ENCODE measurements at places on chromosomes 7 and 10. TPM values are rescaled to one million over a fixed set of nuclear protein-coding genes. Genes with fewer than 3 reads are reported as not detected.

The C7orf57 gene
- total RNA-seq = 0.21 TPM

GRCh38 chr7:157522954-157523353 is 186.2 kb downstream of the DNAJB6 start:
- peaks cover 13% of the 10 kb centered on the region for H3K27me3 ChIP-seq
- no peak overlapping the region for H3K27ac ChIP-seq
- H3K4me1 ChIP-seq = no peaks in the 10 kb centered on the region
- no peak overlapping the region for H3K4me3 ChIP-seq

DNA sequence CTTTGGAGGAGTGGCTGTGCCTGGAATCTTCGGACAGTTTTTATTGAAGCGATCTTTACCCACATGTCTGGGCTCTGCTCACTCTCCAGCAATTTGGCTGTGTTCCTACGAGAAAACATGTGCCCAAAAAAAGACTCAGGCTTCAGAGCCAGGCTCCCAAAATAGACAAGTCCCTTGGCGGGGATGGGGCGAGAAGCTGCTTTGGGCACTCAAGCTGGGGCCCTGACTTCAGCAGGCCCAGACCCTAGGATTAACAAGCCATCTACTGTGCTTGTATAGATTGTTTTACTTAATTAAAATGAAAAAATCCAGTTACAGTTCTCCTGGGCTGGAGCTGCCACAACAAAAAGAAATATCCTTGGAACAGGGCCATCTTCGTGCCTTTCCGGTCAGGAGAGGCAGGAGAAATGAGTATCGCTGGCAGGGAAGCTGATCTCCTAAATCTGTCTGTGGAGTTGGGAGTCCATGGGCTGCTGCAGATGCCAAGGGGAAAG is 51.4 kb upstream of the PDCD4 start:
- H3K4me3 ChIP-seq = no peak overlapping the region
- no peak overlapping the region for H3K27ac ChIP-seq
- DNase-seq = no peak
- peaks cover under 1% of the 10 kb centered on the region for H3K27me3 ChIP-seq

The OR2A42 gene
- total RNA-seq = not detected

- no peak overlapping the region for H3K4me3 ChIP-seq
- H3K36me3 ChIP-seq = no peaks in the 10 kb centered on the region
- peaks cover 12% of the 10 kb centered on the region for H3K4me1 ChIP-seq
- no peak overlapping the region for H3K27ac ChIP-seq
Measured at GRCh38 chr7:106128836-106129235, 16.7 kb upstream of the SYPL1 start.

DNA sequence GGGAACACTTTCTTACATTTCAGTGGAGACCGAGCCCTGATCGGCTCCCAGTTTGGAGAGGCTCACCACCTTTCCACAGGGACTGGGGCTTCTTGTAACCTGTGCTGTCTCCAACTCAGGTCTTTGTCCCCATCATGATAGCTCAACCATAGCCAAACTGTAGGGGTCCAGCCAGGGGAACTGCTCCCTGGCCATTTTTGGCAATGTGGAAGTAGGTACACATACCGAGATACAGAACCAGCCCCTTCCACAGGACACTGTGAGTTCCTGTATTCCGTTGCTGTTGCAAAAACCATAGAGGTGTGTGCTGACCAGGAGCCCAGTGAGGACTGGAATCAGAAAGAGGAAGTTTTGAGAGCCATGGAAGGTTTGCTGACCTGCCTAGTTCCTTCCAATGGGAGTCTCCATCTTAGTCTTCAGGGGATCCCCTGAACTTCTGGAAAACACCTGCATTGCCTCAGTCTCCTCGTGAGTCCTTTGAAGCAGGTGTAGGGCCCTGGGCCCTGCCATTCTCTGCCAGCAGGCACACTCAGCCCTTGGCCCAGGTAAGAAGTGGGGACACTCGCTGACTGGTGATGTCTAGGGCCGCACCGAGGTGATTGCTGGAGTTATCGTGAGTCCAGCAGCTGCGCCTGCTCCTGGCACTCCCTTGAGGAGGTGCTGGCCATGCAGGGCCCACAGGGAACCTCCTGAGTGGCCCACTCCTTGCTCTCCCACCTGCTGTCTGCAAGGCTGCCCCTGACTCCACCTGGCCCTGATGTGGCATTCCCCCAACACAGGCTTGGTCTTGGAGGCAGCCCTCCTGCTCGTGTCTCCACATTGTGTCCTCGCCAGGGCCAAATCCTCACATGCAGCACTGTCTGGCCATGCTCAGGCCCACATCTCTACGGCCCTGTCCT is 11.2 kb downstream of the WDFY4 start:
- H3K4me1 ChIP-seq = no peaks in the 10 kb centered on the region
- no peak for DNase-seq
- no peak overlapping the region for H3K27ac ChIP-seq
- no peak overlapping the region for H3K4me3 ChIP-seq
- no peaks in the 10 kb centered on the region for H3K36me3 ChIP-seq

GRCh38 chr10:97937928-97938327 is 88.3 kb downstream of the GOLGA7B start:
- no peak overlapping the region for H3K27ac ChIP-seq
- no peaks in the 10 kb centered on the region for H3K4me1 ChIP-seq
- DNase-seq = no peak
- H3K27me3 ChIP-seq = peaks cover 13% of the 10 kb centered on the region
- no peaks in the 10 kb centered on the region for H3K36me3 ChIP-seq

GRCh38 chr7:20240080-20240926 is 23.1 kb upstream of the MACC1 start:
- H3K4me3 ChIP-seq = no peak overlapping the region
- no peak for DNase-seq
- no peak overlapping the region for H3K27ac ChIP-seq

The NUTM2A gene
- 0.75 TPM for total RNA-seq

GRCh38 chr7:77524731-77525130 is 12.4 kb upstream of the PTPN12 start:
- no peaks in the 10 kb centered on the region for H3K36me3 ChIP-seq
- no peaks in the 10 kb centered on the region for H3K4me1 ChIP-seq
- H3K27me3 ChIP-seq = peaks cover 6% of the 10 kb centered on the region
- H3K4me3 ChIP-seq = no peak overlapping the region
- H3K27ac ChIP-seq = no peak overlapping the region
- no peak for DNase-seq

DNA sequence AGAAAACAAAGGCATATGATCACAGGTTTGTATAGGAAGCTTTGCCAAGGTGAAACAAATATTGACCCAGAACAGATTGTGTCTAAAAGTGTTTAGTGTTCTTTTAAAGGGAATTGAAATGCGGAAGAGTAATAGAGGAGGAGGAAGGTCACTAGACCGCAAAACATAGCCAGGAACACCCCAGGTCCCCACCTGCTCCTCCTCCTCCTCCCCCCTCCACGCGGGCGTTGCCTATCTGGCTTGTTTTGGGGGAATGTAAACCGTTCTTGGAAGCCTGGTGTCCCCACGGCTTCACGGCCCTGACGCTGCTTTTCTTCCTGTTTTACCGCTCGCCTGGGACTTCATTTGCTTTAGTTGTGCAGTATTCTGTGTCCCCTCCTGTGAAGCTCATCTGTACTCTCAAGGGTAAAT is 81.0 kb upstream of the PFKP start:
- peaks cover 20% of the 10 kb centered on the region for H3K27me3 ChIP-seq
- no peak overlapping the region for H3K27ac ChIP-seq
- H3K4me3 ChIP-seq = no peak overlapping the region
- no peak for DNase-seq

The IL2RA gene
- total RNA-seq = 124 TPM

- DNase-seq = no peak
- no peaks in the 10 kb centered on the region for H3K4me1 ChIP-seq
- H3K27me3 ChIP-seq = no peaks in the 10 kb centered on the region
Measured at GRCh38 chr7:81632418-81632817, 137.4 kb downstream of the HGF start.

DNA sequence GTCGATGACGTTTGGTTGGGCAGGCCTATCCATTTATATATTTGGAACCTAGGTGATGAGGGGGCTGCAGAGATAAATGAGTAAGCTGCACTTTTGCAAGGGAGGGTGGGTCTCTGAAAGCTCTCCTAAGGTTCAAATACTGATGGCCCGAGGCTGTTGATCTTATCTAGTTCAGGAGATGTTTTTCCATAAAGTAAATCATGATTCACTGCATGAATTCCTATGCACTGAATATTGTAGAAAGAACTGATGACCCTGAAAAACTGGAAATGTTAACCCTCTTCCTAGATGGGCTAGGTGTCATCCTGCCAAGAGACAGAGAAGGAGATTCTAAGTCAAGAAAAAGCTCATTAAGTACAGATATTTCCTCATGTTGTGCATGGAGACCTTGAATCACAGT is 459.9 kb downstream of the PLXNA4 start:
- no peak overlapping the region for H3K27ac ChIP-seq
- peaks cover 8% of the 10 kb centered on the region for H3K27me3 ChIP-seq
- DNase-seq = no peak
- H3K4me1 ChIP-seq = no peaks in the 10 kb centered on the region
- no peaks in the 10 kb centered on the region for H3K36me3 ChIP-seq
- H3K4me3 ChIP-seq = no peak overlapping the region

The URGCP gene
- total RNA-seq = 27.1 TPM

DNA sequence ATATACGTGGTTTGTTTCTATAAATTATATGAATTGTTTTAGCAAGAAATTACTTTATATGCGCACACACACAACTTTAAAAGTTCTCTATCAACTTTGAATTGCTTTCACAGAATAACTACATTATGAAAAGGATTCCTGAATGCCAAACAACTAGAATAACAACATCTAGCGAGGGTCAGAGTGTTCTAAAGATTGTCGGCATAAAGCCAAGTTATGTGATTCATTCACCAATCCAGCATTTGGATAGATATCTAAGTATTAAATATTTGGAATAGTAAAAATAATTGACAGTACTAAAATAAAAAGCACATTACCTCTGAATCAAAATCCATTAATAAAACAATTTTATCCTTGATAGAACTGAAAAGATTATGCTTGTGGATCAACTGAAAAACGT is 125.3 kb upstream of the AMPH start:
- no peak overlapping the region for H3K27ac ChIP-seq
- no peaks in the 10 kb centered on the region for H3K27me3 ChIP-seq
- no peaks in the 10 kb centered on the region for H3K4me1 ChIP-seq
- no peak for DNase-seq
- no peak overlapping the region for H3K4me3 ChIP-seq

GRCh38 chr7:154879629-154880028 is 123.3 kb downstream of the PAXIP1 start:
- no peaks in the 10 kb centered on the region for H3K4me1 ChIP-seq
- H3K36me3 ChIP-seq = no peaks in the 10 kb centered on the region
- DNase-seq = no peak
- H3K4me3 ChIP-seq = no peak overlapping the region
- H3K27ac ChIP-seq = no peak overlapping the region

DNA sequence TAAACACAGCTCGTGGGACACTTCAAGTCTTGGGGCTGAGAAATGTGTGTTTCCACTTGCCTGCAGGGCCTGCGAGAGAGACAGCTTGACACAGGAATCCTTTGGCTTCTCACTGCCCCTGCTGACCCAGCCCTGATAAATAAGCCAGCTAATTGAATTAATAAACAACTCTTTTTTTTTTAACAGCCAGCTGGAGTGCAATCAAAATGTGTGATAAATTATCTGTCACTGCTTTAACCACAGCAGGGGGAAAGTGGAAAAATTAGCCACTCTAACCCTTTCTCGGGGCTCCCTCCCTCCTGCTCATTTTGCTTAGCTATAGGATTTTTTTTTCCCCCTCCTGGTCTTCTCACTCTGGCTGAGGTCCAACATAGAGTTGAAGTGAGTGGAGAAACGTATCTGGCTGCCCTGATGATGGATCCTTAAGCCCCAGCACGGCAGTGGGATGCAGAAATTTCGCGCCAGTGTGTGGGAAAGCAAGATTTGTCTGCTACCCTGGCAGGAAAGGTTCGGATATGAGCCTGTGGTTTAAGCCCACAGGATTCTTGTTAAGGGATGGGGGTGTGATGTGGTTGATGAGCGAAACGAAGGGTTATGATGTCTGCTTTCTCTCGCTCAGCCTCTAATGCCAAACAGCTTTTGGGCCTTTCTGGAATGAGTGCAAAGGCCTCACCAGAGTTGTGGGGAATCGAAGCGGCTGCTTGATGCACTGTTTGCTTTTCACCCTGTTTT is 173.8 kb downstream of the TRIL start:
- H3K4me3 ChIP-seq = no peak overlapping the region
- no peaks in the 10 kb centered on the region for H3K27me3 ChIP-seq
- no peaks in the 10 kb centered on the region for H3K36me3 ChIP-seq
- no peak overlapping the region for H3K27ac ChIP-seq
- H3K4me1 ChIP-seq = no peaks in the 10 kb centered on the region
- DNase-seq = no peak

The DOCK4 gene
- 0.25 TPM for total RNA-seq

- no peak overlapping the region for H3K4me3 ChIP-seq
- H3K36me3 ChIP-seq = no peaks in the 10 kb centered on the region
- no peaks in the 10 kb centered on the region for H3K27me3 ChIP-seq
- H3K27ac ChIP-seq = no peak overlapping the region
Measured at GRCh38 chr10:74932648-74933047, 106.2 kb downstream of the KAT6B start.

DNA sequence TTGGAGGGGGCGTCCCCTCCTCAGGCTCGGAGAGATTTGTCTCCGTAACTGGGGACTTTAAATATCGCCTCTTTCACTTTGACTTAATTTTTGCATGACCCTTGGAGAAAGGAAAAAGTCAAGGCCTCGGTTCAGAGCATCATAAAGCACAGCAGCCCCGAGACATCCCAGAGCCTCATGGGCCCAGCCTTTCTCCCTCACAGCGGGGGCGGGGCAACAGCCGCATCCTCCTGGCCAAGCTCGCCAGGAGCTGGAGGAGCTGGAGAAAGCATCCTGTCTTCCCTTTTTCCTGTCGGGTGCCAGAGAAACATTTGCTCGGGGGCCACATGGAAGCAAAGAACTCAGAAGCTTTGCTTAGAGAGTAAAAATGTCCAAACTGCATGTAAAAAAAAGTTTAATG is 43.6 kb upstream of the DPYSL4 start:
- H3K27me3 ChIP-seq = peaks cover 2% of the 10 kb centered on the region
- no peak overlapping the region for H3K27ac ChIP-seq
- no peaks in the 10 kb centered on the region for H3K36me3 ChIP-seq
- no peaks in the 10 kb centered on the region for H3K4me1 ChIP-seq
- DNase-seq = no peak
